ENCODE measurements at places on chromosomes 2 and 18.

DNA sequence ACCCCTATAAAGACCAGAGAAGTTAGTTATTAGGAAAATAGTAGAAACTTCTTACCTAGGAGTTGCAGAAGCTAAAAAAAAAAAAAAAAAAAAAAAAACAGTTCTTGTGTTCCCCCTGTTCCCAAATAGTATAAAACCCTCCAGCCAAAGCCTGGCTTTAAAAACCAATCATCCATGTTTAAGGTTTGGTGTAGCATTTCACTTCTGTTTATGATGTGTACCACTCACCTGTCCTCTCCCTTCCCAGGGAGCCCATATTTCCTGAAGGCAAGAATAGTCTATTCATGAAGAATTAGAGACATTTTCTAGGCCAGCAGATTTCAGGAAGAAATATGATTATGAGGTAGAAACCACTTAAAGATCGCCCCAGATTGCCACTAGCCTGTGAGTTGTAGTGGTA is 273.6 kb downstream of the SETBP1 start:
- DNase-seq = no peak

- no peak for DNase-seq
These were observed 112.3 kb downstream of the PXDN start for GRCh38 chr2:1632002-1632348.

GRCh38 chr2:181787310-181788048 is 104.1 kb upstream of the ITPRID2 start:
- no peak for DNase-seq

- no peak for DNase-seq
These were observed 10.9 kb downstream of the LIPG start for GRCh38 chr18:49572611-49573345.

- no peak for DNase-seq
These were observed 30.6 kb downstream of the ADRA2B start for GRCh38 chr2:96085541-96086355.

DNA sequence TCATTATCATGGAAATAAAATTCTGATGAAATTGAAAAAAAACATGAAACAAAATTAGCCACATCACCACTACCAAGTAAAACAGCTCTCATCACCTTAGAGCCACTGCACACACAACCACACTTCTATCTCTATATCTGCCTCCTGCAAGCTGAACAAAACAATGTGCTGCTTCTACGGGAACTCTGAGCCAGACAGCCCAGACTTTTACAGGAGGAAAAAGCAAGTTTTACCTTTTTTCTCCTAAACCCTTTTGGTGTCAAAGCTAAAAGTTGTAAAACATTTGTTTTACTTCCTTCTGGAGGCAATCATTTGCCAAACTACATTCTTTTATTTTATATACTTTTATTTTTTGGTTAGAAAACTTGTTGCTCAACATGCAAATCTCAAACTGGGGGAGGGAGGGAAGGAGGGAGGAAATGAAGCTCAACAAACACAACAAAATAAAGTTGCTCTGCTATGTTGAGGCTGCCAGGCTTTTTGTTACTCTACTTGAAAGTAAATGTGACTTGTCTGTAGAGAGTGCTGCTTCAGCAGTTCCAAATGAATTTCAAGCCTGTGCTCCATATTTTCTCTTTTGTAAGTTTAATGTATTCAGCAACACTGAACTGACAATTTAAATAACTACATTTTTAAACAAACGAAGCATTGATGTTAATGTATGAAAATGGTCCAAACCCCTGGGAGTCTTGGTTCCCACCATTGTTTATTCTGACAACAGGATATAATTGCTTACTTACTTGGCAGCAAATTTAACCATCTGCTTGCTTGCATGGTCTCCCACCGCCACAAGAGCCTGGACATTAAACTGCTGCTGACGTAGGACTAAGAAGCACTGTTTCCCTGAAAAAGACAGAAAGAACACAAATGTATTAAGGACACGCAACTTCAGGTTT is 24.5 kb downstream of the DARS1 start:
- no peak for DNase-seq

DNA sequence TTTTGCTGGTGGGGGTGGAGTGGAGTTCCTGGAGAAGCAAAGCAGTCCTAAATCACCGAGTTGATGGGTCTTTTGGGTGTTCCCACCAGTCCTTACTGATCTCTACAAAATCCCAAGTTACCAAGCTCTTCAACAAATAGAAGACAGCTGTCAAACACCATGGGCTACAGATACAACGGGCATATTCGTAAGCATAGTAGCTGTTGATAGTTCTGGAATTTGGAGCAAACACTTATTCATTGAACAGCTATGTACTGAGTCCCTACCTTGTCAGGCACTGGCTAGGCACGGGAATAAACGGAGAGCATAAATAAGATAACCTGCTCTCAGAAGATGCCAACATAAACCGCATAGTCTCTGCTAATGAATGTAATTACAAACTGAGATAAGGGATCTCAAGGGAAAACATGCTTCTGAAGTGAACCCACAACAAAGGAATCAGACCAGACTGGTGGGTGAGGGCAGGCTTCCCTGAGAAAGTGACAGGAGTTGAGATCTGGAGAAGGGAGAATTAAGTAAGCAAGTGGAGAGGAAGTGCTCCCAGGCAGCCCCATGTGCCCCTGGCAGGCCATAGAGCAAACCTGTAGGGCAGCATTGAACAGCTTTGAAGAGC is 947 bp upstream of the ANKRD44 start:
- DNase-seq = no peak

DNA sequence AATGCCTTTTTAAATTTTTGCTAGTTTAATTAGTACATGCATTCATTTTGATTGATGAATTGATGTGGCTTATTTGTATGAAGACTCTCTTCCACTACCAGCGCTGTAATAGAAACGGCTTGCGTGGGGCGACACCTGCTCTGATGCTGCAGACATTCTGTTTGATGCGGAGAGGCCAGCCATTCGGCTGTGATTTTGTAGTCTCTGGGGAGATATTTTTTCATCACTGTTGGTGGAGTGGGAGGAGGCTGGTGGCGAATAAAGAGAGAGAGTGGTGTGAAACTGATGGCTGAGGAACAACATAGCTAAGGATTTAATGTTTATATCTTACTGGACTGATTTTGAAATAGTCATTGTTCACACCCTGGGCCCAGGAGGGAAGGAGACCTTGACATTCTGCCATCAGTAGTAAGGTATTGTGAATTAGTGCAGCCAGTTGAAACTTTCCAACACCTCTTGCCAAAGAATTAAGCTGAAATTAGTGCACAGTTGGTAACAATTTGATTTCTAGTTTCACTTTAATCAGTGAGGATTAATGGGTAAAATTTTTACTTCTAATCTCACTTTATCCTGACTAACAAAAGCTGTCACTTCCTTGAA is 224.1 kb downstream of the MTX2 start:
- DNase-seq = no peak

- DNase-seq = no peak
These were observed 38.1 kb downstream of the ZNF236 start for GRCh38 chr18:76860411-76860810.

DNA sequence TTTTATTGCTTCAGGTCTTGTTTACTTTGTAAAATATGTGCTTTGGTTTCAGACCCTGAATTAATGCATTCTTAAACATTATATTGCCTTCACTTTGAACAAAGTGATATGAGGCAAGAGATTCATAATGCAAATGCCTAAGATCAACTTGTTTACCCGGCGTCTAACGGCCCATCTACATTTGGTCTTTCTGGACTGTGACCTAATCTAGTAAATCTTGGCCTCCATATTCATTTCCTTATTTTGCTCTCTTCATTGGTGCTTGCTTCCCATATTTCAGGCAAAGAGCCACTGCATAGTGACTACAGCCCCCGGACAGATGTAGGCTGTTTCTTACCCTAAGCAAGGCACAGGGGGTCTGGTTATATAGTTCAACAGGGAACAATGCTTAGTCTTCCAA is 53.0 kb upstream of the SLC39A10 start:
- no peak for DNase-seq

- no peak for DNase-seq
These were observed 267.2 kb downstream of the SP3 start for GRCh38 chr2:173697929-173698328.

- no peak for DNase-seq
These were observed at the start of gene EDAR for GRCh38 chr2:108988796-108989713. EDAR (minus strand) TSS chr2:108989220; CDS start chr2:108931014, 58,206 bp downstream.

GRCh38 chr2:112160283-112161250 is 22.4 kb downstream of the FBLN7 start:
- no peak for DNase-seq

- no peak for DNase-seq
These were observed 934 bp downstream of the MYO5B start for GRCh38 chr18:50193796-50194630.

- DNase-seq = no peak
These were observed 17.0 kb upstream of the MGAT4A start for GRCh38 chr2:98747888-98748287.

DNA sequence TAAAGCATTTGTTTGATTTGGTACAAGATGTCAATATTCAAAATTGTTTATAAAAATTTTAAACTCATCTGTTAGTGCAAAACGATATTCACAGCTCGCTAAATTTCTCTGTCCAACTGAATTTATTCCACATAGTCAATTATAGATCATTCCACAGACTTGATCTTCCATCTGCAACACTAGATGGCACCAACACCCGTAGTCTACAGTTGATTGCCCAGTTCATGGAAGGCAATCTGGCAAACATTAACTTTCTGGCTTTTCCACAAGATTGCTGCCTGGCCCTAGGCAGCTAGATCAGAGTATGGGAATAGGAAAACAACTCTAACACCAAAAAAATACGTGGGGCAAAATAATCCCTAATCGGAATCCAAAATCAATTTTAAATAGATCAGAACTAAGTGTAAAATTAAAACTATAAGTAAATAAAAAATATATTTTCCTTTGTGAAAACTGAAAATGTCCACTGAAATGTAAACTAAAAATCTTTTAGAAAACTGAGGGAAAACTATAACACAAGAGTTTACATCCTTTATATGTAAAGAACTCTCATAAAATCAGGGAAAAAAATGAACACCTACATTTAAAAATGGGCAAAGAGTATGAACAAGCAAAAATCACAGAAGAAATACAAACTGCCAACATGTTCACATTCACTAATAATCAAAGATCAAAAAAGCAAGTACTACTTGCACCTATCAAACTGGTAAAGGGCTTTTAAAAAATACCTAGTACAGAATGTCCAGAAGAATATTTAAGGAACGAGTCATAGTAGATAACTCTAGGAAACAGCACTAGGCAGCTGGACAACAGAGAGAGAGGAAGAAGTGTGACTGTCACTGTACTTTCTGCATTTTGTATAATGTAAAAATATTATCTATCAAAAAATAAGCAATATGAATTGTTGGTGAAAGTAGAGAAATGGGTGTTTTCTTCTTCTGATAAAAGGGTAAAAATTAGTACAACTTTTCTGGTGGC is 35.0 kb downstream of the RTN4 start:
- no peak for DNase-seq

- DNase-seq = no peak
These were observed 71.2 kb downstream of the MBP start for GRCh38 chr18:77061281-77061945.

DNA sequence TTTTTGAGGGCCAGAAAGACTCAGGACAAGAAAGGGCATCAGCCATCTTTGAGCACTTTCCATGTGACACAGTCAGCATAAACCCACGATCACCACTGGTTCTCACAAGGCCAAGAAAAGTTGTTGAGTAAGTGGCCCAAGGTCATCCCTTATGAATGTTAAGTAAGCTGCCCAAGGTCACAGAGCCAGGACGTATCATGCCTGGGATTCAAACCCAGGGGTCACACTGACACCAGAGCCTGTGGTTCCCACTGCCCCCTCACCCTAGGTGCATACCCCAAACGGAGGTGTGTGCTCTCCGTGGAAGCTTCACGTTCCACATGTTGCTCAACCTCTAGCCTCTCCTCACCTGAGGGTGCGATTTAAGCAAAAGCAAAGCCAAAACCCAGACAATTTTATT is 2.3 kb upstream of the CTIF start:
- no peak for DNase-seq

GRCh38 chr18:24136967-24137373 is 1.9 kb upstream of the CABYR start:
- no peak for DNase-seq

DNA sequence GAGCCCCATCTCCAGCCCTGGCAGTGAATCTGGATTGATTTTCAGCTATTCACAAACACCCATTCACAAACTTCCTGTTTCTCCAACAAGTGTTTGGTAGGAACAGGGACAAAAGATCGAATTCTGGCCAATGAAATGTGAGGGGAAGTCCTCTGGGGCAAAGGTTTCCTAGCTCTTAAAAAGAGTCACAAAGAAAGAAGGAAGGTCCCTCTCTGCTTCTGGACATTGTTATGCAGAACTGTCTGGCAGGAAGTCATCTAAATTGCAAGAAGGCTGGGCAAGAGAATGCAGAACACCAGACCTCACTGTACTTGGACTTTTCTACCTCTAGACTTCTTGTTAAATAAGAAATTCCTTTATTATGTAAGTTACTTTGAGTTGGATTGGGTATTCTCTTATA is 137.3 kb downstream of the CCDC148 start:
- no peak for DNase-seq

DNA sequence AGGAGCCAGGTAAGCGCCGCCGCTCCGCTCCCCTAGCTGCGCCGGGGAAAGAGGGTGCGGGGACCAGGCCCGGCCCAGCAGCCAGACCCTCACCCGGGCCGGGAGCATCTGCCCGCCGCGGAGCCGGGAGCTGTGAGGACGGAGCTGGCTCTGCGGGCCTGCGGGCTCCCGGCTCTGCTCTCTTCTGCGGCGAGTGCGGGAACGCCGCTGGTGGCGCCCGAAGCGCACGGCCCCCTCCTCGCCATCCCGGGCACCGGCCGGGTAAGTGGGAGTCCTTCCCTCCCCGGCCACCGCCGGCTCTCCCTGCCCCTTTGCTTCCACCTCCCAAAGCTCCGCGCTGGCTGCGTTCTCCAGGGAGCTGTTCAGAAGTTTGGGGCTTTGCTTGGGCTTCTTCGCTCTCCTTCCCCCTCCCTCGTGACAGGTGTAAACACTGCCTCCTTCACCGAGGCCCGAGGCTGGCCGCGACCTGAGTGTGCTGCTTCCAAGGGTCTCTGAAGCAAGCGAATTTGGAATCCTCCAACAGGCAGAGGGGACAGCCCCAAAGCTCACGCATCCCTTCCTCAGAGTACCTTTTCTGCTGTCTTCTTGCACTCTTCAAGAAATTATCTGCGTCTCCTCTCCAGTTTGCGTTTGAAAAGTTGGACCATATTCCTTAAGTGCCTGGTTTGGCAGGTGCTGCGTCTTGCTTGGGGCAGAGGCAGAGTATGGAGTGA is 632 bp downstream of the AFTPH start:
- peak; percentile 17 for DNase-seq

GRCh38 chr2:157269922-157270321 is 12.4 kb downstream of the GALNT5 start:
- no peak for DNase-seq

GRCh38 chr2:240999873-241000541 is 1.6 kb downstream of the SNED1 start:
- no peak for DNase-seq

DNA sequence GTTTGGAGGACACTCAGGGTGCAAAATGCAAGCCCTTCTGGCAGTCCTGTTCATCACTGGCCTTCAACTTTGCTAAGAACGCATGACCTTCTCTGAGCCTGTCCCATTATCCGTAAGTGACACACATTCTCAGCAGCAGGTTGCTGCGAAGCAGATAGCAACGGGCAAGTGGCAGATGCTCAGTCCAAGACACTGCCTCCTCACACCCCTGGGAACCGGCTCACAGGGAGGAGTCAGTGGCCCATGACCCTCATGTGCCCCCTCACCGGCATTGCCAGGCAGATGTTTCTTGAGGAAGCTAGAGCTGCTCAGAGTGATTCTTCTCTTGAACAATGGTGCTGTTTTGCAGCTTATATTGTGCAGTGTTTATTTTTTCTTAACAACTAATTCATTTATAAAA is 737.2 kb upstream of the HS6ST1 start:
- DNase-seq = no peak

GRCh38 chr2:54457323-54458023 is 1.3 kb downstream of the SPTBN1 start:
- DNase-seq = no peak

GRCh38 chr2:240925568-240926515 is 19.7 kb downstream of the CROCC2 start:
- no peak for DNase-seq

All from T-helper 2 cell (primary cell).